ENCODE measurements at places on chromosomes 5 and 9. TPM values are rescaled to one million over a fixed set of nuclear protein-coding genes. Genes with fewer than 3 reads are reported as not detected.

ZNG1F gene
- 5.2 TPM for total RNA-seq

GRCh38 chr5:102886586-102886985, 131.5 kb downstream of the PAM start:
- no peaks in the 10 kb centered on the region for H3K36me3 ChIP-seq
- H3K27me3 ChIP-seq = no peaks in the 10 kb centered on the region
- H3K4me1 ChIP-seq = no peaks in the 10 kb centered on the region
- H3K27ac ChIP-seq = no peak overlapping the region
- DNase-seq = no peak

GRCh38 chr9:133221177-133221809, 12.2 kb upstream of the OBP2B start:
- DNase-seq = no peak
- H3K27ac ChIP-seq = no peak overlapping the region
- no peaks in the 10 kb centered on the region for H3K27me3 ChIP-seq
- H3K36me3 ChIP-seq = no peaks in the 10 kb centered on the region
- H3K4me3 ChIP-seq = no peak overlapping the region

DNA sequence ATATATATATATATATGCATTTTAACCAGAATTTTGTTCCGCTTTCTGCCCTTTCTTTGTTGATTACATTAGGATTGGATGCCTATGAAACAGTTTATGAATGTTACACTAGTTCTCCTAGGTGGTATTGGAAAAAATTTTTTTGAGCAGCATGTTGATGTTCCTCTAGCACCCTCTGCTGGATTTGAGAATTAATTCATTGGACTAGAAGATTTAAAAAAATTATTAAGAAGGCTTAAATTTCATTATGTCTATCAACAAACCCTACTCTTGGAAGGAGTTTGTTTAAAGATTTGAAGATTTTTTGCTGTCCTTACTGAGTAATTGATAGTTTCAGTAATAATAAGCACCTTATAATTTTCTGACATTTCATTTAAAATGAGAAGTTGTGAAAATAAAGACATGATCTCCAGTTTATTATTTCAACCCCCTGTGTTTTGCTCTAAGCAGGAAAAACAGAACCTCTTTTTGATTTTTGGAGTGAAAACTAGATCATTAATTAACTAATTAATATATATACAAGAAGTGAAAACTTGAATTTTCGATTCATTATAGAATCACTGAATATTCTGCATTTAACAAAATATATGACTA, 89.6 kb downstream of the CCDC171 start:
- no peak for DNase-seq
- no peak overlapping the region for H3K4me3 ChIP-seq
- H3K4me1 ChIP-seq = no peaks in the 10 kb centered on the region
- H3K27me3 ChIP-seq = no peaks in the 10 kb centered on the region
- H3K36me3 ChIP-seq = no peaks in the 10 kb centered on the region
- no peak overlapping the region for H3K27ac ChIP-seq

All from Caco-2 (cell line).